Stomach (tissue), 19 donors: ENCODE measurements at places on chromosomes 11 and 22. TPM values are rescaled to one million over a fixed set of nuclear protein-coding genes. Genes with fewer than 3 reads are reported as not detected.

Gene OR8G1
- total RNA-seq: not detected

Gene CNTN5
- total RNA-seq: not detected

Gene TSKU
- 114 TPM for total RNA-seq

- peaks cover 88% of the 10 kb centered on the region for H3K36me3 ChIP-seq
- H3K27me3 ChIP-seq: no peaks in the 10 kb centered on the region
- peak overlapping the region; percentile 84 for H3K27ac ChIP-seq
- peaks cover 53% of the 10 kb centered on the region for H3K4me1 ChIP-seq
Observed at GRCh38 chr11:65606876-65607613, 7.0 kb downstream of the MAP3K11 start.

Gene GRIK4
- not detected for total RNA-seq

Gene SCUBE2
- total RNA-seq: 27.2 TPM

DNA sequence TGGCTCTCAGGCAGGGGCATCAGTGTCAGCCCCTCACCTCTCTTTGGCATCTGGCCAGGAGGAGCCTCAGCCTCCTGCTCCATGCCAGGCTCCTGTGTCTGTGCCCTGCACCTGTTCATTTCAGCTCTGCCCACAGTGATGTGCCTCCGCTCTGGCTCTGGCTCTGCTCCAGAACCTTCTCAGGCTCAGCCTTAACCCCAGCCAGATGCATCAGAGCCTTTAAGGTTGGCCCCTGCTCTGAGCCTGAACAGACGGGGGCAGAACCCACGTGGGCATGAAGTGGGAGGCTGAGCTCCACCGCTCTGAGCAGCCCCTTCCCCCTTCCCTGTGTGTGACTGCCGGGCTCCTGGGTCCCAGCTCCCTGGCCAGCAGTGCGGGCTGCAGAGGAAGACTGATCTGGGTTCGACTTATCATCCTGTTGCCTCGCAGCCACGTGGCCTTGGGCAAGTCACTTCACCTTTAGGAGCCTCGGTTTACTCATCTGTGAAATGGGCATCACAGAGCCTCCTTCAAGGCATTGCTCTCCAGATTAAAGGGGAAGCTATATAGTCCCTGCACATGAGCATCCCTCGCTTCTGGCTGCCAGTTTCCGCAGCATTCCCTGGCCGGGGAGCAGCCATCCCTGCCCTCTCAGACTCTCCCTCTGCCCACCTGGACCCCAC, 44.7 kb upstream of the RTL6 start:
- peaks cover 6% of the 10 kb centered on the region for H3K4me1 ChIP-seq
- peaks cover 17% of the 10 kb centered on the region for H3K27me3 ChIP-seq
- no peak for DNase-seq
- no peak overlapping the region for H3K4me3 ChIP-seq
- no peak overlapping the region for H3K27ac ChIP-seq

Gene ROM1
- total RNA-seq: 5.8 TPM

DNA sequence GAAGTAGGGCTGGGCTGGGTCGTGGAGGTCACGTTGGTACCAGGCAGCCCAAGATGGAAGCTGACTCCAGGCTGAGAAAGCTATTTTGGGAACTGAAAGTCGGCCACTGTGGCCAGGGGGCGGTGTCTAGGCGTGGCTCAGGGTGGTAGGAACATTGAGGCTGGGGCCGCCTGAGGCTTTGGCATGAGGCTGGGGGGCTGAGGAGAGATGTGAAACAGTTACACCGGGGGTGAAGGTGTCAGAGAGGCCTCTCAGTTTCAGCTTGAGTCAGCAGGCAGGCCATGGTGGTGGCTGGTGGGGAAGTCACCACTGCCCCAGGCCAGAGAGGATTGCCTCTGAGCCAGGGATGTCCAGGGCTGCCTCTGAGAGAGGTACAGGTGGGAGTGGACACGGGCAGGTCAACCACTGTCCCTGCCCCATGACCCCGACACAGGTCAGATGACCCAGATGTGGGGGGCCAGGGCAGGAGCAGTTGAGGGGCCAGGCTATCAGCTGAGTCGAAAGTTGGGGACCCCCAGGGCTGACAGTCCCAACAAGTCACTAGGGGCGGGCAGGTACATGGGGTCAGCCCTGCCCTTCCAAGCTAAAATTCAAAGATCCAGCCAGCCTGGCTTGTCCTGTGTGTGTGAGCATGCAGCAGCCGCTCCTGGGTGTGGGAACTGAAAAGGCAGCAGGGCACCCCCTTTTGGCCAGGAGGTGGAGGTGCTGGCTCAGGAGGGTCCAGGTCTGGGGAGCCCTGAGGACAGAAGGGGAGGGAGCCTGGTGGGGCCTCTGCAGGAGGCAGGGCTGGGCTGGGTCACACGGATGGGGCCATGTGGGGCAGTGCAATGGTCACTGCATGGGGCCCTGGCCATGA, 7.2 kb downstream of the KCNK7 start:
- H3K27ac ChIP-seq: peak overlapping the region; percentile 78
- no peak overlapping the region for H3K4me3 ChIP-seq
- peaks cover 83% of the 10 kb centered on the region for H3K36me3 ChIP-seq
- DNase-seq: peak; percentile 82

GRCh38 chr11:9901943-9902342, 238.1 kb downstream of the SWAP70 start:
- H3K27ac ChIP-seq: no peak overlapping the region
- H3K27me3 ChIP-seq: no peaks in the 10 kb centered on the region
- no peaks in the 10 kb centered on the region for H3K36me3 ChIP-seq
- H3K4me3 ChIP-seq: no peak overlapping the region

GRCh38 chr11:32379719-32380118, 55.6 kb downstream of the WT1 start:
- DNase-seq: no peak
- H3K27ac ChIP-seq: no peak overlapping the region
- H3K27me3 ChIP-seq: peaks cover 50% of the 10 kb centered on the region
- H3K4me3 ChIP-seq: no peak overlapping the region
- no peaks in the 10 kb centered on the region for H3K36me3 ChIP-seq

Gene SCGB1D2
- total RNA-seq: not detected

DNA sequence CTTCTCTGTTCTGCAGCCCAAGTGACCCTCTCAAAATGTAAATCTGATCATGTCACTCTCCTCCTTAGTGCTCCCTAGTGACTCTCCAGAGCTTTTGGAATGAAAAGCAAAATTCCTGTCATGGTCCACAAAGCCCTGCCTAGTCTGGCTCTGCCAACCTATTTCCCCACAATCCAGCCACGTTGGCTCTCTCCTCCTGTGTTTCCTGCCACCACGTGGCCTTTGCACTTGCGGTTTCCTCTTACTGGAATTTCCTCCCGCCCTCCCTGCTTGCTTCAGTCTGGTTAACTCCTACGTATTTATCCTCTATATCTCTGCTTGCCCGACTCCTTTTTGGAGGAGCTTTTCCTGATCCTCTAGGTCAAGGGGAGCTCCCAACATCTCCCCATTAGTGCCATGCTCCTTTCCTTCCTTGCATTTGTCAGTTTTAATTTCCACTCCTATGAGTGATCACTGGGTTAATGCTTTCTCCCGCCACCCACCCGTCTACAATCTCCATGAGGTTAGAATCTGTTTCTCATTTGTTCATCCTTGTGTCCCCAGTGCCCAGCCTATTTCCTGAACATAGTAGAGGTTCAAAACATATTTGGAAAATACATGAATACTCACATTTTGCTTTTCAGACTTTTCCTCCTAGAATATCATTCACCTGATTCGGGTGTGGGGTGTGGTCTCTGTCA, 11.5 kb downstream of the NNMT start:
- DNase-seq: peak; percentile 60
- no peaks in the 10 kb centered on the region for H3K27me3 ChIP-seq
- peak overlapping the region; percentile 8 for H3K4me3 ChIP-seq
- H3K36me3 ChIP-seq: peaks cover 5% of the 10 kb centered on the region

DNA sequence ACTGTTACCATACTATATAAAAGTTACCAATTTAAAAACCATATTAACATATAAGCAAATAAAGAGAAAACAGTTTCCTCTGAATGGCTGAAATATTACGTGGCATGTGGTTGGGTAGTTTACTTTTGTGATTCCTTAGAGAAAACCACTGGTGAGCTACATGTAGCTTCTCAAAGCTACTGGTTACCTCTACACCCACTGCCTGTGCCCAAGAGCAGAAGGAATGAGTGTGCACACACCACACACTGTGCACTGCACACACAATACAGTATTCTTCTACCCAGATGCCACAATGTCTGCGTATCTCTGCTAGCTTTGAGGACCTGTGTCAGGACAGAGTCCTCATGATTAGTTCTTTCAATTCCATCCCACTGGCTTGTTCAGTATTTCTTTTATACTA, 25.5 kb upstream of the YPEL1 start:
- peaks cover 35% of the 10 kb centered on the region for H3K36me3 ChIP-seq
- peaks cover under 1% of the 10 kb centered on the region for H3K4me1 ChIP-seq
- no peaks in the 10 kb centered on the region for H3K27me3 ChIP-seq
- DNase-seq: no peak

Gene THOC5
- 77.9 TPM for total RNA-seq

- peaks cover 19% of the 10 kb centered on the region for H3K4me1 ChIP-seq
- H3K27me3 ChIP-seq: no peaks in the 10 kb centered on the region
- peaks cover 14% of the 10 kb centered on the region for H3K36me3 ChIP-seq
- peak overlapping the region; percentile 88 for H3K27ac ChIP-seq
Observed at GRCh38 chr22:31398231-31398630, 1.2 kb upstream of the DRG1 start.

Gene SLC17A6
- not detected for total RNA-seq

DNA sequence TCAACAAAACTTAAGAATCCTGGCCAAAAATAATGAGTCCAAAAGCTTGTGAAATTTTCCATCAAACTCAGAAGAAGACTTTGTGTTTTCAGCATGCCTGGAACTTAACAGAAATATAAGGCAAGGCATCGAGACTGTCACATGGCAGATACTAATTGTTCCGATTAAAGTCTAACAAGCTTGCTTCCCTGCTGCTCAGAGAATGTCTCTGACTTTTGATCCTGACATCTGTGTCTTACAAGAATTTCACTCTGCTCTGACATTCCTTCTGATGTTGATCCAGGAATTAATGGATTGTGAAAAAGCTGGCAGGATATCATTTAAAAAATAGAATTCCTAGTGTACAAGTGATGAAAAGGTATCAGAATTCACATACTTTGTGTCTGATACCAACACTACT, 170.2 kb downstream of the DCDC1 start:
- H3K4me3 ChIP-seq: no peak overlapping the region
- H3K36me3 ChIP-seq: no peaks in the 10 kb centered on the region
- DNase-seq: no peak
- H3K27ac ChIP-seq: no peak overlapping the region
- H3K4me1 ChIP-seq: no peaks in the 10 kb centered on the region
- H3K27me3 ChIP-seq: no peaks in the 10 kb centered on the region

DNA sequence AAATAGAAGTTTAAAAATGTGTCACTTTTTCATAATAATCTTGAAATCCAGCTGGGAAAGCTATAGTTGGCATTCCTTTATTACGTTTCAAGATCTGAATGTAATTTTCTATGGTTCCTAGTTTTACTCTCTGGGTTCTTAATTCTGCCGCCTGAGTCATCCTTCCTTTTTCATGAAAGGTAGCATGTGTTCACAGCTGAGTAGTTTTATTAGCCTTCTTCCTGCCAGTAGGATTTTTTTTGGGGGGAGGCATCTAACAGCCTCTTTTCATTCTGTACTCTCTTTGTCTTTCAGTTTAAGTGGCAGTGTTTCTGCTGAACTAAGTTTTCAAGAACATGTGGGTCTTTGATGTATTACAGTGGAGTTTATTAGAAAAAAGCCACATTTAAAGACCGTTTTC, 36.5 kb downstream of the OR2AG2 start:
- DNase-seq: no peak
- H3K36me3 ChIP-seq: no peaks in the 10 kb centered on the region
- H3K27ac ChIP-seq: no peak overlapping the region
- no peaks in the 10 kb centered on the region for H3K27me3 ChIP-seq
- H3K4me1 ChIP-seq: no peaks in the 10 kb centered on the region
- H3K4me3 ChIP-seq: no peak overlapping the region
